Heart right ventricle (tissue), 16 donors: ENCODE measurements at places on chromosomes 5 and 9. TPM values are rescaled to one million over a fixed set of nuclear protein-coding genes. Genes with fewer than 3 reads are reported as not detected.

DNA sequence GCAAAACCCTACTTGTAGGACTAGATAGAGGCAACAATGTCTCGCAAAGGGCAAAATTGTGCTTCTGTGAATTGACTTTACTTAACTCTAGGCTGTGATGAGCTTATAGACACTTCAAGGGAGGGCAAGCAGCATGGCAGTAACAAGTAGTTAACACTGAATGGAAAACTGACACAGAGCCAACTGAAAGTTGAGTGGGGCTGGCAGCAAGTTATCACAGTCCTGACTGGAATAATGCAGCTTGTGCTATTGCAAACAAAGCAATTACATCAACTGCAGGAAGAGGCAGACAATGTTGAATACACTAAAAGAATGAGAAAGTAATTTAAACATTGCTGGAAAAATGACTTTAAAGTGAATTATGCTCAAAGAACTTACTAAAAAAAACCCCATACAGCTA lies 62.2 kb downstream of the RNF38 start:
- DNase-seq: peak; percentile 74

Gene TSSK1B
- not detected for total RNA-seq

Gene NDUFS4
- 218 TPM for total RNA-seq

- DNase-seq: no peak
Observed at GRCh38 chr5:109830955-109831502, 141.3 kb downstream of the MAN2A1 start.

DNA sequence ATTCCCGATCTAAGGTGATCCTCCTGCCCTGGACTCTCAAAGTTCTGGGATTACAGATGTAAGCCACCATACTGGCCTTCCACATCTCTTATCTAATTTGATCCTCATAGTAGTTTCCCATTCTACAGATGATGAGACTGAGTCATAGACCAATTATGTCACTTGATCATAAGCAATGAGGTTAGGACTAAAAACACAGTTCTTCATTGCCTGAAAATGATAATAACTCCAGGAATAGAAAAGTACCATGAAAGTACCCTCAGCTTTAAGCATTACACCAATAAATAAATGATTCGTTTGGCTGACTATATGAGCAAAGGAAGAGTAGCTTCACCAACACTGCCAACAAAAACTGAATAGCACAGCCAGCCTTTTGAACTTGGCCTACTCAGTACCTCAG lies 389.5 kb downstream of the ACTL7B start:
- DNase-seq: no peak
